ENCODE measurements at places on chromosomes 5 and 9. TPM values are rescaled to one million over a fixed set of nuclear protein-coding genes. Genes with fewer than 3 reads are reported as not detected.

DNA sequence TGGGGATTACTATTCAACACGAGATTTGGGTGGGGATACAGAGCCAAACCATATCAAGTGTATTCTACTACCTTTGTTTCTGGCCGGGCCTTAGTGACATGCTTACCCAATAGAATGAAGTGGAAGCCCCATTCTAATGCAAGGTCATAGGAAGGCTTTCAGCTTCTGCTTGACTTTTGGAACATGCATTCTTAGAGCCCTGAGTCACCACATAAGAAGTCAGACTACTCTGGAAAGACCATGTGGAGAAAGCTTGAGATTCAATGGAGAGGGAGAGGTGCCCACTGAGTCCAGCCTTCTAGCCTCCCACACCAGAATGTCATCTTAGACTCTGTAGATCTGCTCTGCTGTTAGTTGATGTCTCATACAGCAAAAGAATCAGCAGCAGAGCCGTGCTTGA is 155.7 kb upstream of the FBN2 start:
- no peak for DNase-seq

- DNase-seq, result no peak
These were observed 210.0 kb upstream of the CLINT1 start for GRCh38 chr5:158068964-158069363.

IL31RA gene
- polyA plus RNA-seq, result not detected

GRCh38 chr5:120465436-120465961 is 1.4 kb downstream of the PRR16 start:
- peak; percentile 7 for DNase-seq

- DNase-seq, result peak; percentile 97
These were observed 23.7 kb upstream of the ANKH start for GRCh38 chr5:14895301-14895700.

DNA sequence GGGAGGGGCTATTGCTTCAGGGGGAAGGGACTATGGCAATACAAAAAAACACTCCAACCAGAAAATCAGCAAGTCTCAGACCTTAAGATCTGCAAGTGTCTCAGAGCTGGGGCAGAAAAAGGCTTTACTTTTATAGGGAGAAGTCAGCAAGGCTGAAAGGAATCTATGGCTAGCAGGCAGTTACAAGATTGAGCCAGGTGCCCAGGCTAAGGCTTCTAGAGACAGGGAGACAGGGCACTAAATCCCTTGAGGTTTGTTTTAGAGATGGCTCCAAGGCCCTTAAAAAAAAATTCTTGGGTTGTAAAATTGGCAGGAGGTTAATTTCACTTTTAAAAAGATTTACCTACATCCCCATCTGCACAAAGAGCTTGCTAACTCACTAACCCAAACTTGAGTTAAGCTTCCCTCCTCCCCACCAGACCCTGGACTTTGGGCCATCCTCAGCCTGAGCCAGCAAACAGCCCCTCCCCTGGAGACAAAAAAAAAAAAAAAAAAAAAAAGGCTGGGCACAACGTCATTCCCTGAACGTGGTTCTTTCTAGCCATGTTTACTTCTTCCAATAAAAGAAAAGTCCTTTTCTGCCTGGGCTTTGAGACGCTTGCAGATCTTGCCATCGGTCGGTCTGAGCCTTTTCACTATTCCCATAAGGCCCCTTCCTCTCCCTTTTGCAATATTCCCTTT is 17.9 kb downstream of the NIPAL4 start:
- peak; percentile 51 for DNase-seq

GRCh38 chr9:73847536-73847935 is 649.6 kb upstream of the RORB start:
- DNase-seq, result no peak

DOLPP1 gene
- 28.4 TPM for polyA plus RNA-seq

IFNK gene
- polyA plus RNA-seq, result 0.07 TPM

DNA sequence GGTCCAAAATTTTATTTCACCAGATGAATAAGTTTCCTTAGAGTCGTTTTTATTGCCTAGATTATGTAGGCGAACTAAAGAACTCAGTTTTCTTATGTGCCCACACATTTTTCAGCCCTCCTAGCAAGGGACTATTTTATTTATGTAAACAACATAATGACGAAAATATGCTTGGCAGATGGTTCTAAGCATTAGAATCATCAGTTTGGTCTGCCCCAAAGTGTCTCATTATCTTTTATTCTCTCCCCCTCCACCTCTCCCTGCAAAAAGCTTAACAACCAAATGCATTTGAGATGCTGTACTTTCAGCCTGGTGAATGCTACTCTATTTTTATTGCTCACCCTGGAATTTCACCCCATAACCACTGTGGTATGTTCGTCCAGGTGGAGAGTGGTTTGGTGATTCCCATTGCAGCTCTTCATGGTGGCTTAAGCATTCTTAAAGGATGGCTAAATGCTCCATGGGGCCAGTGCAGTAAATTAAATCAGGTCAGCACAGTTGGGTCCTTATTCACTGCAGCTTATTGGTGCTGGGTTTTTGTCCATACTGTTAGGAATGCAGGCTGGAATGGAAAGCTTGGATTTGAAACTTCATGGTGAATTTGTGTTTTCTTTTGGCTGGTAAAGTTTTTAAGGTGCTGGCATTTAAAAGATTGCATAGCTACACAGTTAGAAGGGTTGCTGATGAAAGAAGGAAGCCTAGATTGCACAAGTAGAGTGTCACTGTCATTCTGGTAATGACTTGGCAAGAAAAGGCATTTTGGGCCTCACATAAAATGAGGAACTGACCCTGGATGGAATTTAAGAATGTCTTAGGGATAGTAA is 39.2 kb downstream of the TLE4 start:
- no peak for DNase-seq

PCDHGA6 gene
- polyA plus RNA-seq, result not detected

GRCh38 chr5:75824323-75824722 is 107.1 kb upstream of the POC5 start:
- DNase-seq, result no peak

FBP2 gene
- 0.24 TPM for polyA plus RNA-seq

ABO gene
- 19.7 TPM for polyA plus RNA-seq

DNA sequence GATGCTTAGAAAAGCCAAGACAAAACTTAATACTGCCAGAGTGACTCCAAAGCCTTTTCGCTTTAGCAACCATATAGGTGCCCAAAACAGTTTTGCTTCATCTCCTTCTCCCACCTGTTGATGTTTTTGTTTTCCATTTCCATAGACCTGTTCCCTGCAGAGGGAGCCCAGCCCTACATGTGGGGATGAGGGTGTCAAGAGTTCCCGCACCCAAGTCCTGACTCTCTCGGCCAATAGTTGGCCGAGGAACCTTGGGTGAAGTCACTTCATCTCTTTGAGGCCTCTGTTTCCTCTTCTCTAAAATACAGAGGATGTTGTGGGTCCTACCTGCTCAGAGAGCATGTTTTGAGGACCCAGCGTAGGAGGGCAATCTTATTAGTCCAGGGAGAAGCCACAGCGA is 38.5 kb upstream of the LCP2 start:
- peak; percentile 18 for DNase-seq

DNA sequence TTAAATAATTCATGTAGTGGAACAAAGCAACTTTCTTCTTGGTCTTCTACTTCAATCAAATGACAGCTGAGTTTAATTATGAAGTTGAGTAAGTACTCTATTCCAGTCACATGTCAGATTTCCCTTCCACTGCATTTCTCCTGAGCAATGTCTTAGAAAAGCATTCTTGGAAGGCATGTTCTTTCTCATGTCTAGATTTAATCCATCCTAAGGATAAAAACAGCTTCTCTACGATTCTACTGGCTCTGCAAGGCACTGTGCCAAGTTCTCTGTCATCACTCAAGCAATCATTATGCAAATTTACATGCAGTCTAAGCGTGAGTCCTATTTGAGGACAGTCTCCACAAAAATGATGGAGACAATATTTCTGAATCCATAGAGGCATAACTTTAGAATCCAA is 142.4 kb downstream of the YIPF5 start:
- no peak for DNase-seq

STX17 gene
- 7.8 TPM for polyA plus RNA-seq

DNA sequence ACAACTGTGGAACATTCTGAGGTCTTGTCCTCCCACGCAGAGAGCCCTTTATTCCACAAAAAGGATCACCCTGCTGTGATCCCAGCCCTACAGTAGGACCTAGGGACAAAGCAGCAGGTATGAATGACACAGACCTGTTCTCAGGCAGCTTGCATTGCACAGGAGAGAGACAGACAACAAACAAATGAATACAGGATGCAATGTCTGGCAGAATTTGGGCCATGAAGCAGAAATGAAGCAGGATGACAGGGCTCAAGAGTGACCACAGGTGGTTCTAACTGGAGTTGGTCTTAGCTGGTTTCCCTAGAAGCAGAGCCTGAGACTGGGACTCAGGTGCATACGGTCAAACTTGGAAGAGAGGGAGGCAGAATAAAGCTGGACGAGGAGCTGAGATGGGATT is 388.8 kb downstream of the CDK5RAP2 start:
- no peak for DNase-seq

DNA sequence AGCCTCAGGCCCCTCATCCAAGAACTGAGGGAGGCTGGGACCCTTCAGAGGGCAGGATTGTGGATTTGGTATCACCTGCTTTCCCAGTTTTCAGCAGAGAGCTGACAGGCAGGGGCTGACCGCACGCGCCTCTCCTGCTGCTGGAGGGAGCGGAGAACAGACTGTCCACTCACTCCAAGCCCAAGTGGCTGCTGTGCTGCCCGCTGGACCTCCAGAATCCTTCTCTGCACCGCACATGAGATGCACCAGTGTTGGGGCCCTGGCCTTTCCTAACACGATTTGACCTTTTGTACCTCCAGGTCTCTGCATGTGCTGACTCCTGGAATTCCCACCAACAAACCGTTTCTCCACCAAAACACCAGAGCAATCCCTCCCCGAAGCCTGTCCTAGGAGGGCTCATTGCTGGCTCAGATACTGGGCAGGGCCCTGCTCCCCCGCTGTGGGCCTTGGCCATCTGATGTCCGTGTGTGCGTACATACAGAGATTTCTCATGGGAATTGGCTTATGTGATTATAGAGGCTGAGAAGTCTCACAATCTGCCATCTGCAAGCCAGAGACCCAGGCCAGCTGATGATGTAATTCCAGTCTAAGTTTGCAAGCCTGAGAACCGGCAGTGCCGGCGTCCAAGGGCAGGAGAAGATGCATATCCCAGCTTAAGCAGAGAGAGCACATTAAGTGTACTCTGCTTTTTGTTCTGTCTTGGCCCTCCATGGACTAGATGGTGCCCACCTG is 141.7 kb downstream of the GADD45G start:
- DNase-seq, result no peak

GRCh38 chr5:8234179-8234770 is 365.3 kb downstream of the MTRR start:
- peak; percentile 49 for DNase-seq

- DNase-seq, result no peak
These were observed 321.6 kb downstream of the EDIL3 start for GRCh38 chr5:84063041-84063440.

DNA sequence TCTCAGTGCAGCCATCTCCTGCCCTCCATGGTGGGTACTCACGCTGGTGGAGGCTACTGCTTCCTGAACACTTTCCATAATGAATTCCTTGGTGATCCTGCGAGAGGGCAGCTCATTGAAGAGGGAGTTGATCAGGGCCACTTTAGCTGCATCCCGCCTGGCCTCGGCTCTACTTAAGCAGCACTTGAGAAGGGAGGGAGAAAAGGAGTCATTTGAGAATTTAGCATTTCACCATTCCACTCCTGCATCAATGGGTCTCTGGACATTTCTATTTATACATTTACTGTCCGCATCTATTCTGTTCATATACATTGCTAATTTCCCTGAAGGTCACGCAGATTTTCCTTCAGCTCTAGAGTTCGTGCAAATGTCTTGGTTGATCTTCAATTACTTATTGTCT is 35.1 kb downstream of the LIX1 start:
- no peak for DNase-seq

DNA sequence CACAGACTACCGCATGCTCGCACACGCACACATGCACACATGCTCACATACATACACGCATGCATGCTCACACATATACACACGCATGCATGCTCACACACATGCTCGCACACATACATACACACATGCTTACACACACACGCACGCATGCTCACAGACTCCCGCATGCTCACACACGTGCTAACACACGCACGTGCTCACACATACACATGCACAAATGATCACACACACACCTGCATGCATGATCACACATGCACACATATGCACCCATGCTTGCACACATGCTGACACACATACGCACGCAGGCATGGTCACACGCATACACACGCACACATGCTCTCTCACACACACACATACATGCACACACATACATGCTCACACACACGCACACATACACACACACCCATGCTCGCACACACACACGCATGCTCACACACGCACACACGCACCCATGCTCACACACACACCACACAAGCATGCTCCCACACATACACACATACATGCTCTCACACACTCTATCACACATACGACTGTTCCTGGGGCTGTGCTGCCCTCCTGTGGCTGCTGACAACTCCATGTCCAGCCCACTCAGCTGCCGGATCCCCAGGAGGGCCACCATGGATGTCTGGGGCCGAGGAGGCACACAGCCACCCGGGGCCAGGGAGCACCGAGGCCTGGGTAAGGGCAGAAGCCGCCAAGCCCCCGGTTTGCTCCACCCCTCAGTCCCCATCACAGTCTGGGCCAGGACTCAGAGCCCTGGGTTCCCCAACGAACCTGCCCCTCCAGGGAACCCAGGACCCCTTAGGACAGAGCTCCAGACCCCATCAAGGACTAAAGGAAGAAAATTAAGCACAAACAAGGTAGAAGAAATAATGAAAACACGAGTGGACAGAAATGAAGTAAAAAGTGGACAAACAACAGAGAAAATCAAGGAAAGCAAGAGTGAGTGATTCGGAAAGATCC is 31.4 kb upstream of the EGFL7 start:
- peak; percentile 80 for DNase-seq

- DNase-seq, result no peak
These were observed 1314.9 kb upstream of the CDH6 start for GRCh38 chr5:29878599-29878998.

DNA sequence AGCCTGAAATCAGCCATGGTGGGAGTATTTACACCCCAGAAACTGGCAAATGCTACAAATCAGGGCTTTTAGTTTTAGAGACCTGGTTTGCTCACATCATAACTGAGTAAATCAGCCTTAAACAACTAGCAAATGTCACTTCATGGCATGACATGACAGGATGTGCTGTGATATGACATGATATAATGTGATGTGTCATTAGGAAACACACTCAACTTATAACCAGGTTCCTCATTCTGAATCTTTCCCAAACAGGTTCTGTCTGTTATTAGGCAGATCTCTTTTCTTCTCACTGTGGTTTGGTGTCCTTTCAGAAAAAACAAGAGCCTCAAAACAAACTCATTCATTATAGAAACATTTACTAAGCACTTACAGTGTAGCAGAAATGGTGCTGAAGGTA is 90.5 kb downstream of the ADAMTS12 start:
- DNase-seq, result no peak

CDH9 gene
- polyA plus RNA-seq, result 3.5 TPM

GRCh38 chr9:69579032-69579758 is 93.0 kb downstream of the APBA1 start:
- DNase-seq, result no peak
